ENCODE measurements at places on chromosomes 5 and 9. TPM values are rescaled to one million over a fixed set of nuclear protein-coding genes. Genes with fewer than 3 reads are reported as not detected.

DNA sequence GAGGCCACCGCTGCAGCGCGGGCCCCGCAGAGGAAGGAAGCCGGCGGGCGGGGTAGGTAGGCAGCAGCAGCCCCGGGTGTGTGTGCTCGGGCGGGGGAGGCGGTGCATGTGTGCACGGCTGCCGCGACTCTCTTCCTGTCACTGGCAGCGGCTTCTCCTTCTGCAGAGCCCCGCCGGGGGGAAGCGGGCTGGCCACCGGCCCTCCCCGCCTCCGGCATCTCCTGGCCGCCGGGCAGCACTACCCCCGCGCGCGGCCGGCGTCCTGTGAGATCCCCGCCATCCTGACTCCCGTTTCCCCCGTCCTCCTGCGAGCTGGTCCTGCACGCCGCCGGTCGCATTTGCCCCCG, 315 bp downstream of the PIK3R1 start:
- DNase-seq, result no peak

DNA sequence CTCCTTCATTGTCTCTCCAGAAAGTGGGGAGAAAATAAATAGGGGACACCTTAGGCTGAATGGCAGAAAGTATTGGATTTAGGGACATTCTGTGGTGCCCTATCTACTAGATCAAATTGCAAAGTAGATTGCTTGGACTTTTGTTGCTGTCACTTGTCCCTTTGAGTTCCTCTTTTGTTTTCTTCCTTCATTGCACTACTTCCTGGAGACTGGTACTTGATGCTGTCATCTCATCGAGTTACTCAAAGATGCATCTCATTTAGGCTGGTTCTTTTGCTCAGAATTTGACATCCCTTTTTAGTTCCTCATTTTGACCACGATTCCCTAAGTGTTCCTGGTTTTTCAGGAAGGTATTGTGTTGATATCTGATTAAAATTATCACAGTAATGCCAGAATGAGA, 137.6 kb downstream of the ADGRV1 start:
- DNase-seq, result no peak

DNA sequence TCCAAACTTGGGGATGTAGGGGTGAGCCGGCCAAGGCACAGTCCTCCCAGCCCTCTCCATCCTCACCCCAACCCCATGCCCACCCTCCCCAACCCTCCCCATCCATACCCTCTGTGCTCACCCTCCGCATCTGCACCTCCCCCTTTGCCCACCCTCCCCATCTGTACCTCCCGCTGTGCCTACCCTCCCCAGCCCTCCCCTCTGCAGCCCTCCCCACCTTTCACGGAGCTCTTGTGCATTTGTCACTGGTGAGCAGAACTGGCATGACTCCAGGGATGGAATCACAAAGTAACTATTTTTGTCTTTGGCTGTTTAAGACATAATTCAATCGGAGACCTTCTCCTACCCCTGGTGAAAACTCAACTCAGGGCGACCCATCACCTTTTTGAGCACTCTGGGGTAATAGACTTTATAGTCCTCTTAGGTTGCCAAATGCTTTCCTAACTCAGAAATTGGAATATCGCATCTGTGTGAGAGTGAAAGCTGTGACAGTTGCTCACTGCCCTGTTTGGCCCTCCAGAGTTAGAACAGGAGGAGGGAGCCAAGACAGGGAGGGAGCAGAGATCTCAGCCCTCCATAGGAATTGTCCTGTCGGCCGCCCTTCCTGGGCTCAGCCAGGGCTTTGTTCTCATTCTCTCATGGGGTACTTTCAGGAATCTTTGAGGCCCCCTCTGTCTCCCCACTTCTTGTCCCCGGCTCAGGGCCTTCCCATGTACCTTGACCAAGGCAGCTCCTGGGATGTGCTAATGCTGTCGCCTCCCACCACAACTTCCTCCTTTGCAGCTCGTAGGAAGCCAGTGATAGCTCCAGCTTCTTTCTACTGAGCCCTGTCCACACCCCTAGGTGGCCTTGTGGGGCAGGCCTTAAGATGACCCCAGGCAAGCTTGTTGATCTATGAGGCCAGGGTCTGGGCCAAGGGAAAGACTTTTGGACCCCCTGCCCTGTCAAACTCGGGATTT, 36.2 kb downstream of the OTULIN start:
- no peak for DNase-seq

Gene SH3TC2
- total RNA-seq, result 0.11 TPM

Gene REXO4
- total RNA-seq, result 21.6 TPM

All from natural killer cell (primary cell).